ENCODE measurements at places on chromosomes 12 and 14.

GRCh38 chr12:6444704-6445688 is at the start of gene CD27:
CD27 (plus strand) TSS chr12:6444955; CDS start chr12:6445096, 141 bp downstream.
- H3K36me3 ChIP-seq: peaks cover 35% of the 10 kb centered on the region
- H3K27ac ChIP-seq: peak within 1 kb of the TSS; percentile 95
- H3K4me1 ChIP-seq: peaks cover 66% of the 10 kb centered on the region
- DNase-seq: peak; percentile 60

GRCh38 chr14:91893669-91894068 is 26.3 kb upstream of the TC2N start:
- DNase-seq: peak; percentile 32
- H3K27ac ChIP-seq: peak overlapping the region; percentile 67
- peaks cover 62% of the 10 kb centered on the region for H3K4me1 ChIP-seq
- no peak overlapping the region for H3K4me3 ChIP-seq
- peaks cover 4% of the 10 kb centered on the region for H3K27me3 ChIP-seq

- H3K4me3 ChIP-seq: peak overlapping the region; percentile 48
- H3K27ac ChIP-seq: no peak overlapping the region
- peak; percentile 66 for DNase-seq
- H3K4me1 ChIP-seq: peaks cover 5% of the 10 kb centered on the region
These were observed 11.4 kb upstream of the DNAL1 start for GRCh38 chr14:73633116-73634010.

GRCh38 chr12:92604786-92605185 is 98.0 kb upstream of the PLEKHG7 start:
- no peak overlapping the region for H3K27ac ChIP-seq
- DNase-seq: no peak
- H3K36me3 ChIP-seq: peaks cover 8% of the 10 kb centered on the region
- H3K4me1 ChIP-seq: peaks cover 11% of the 10 kb centered on the region
- no peaks in the 10 kb centered on the region for H3K27me3 ChIP-seq
- no peak overlapping the region for H3K4me3 ChIP-seq

DNA sequence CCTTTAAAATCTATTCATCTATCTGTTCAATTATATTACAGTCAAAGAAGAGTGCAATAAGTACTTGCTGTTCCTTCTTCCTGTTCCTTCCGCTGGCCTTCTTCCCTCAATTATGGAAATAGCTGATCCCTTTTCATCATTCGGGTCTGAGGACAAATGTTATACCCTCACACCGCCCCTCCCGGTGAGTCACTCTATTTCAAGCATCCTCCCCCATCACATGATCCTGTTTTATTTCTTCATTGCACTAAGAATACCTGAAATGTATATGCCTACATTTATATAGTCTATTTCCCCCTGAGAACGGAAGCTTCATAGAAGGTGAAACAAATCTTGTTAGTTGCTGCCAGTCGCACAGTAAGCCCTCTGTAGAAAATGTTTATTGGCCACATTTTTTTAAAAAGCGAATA is 2.5 kb downstream of the SLC38A1 start:
- no peak overlapping the region for H3K27ac ChIP-seq
- H3K27me3 ChIP-seq: peaks cover 6% of the 10 kb centered on the region
- no peak overlapping the region for H3K4me3 ChIP-seq
- H3K4me1 ChIP-seq: peaks cover 34% of the 10 kb centered on the region
- peak; percentile 61 for DNase-seq
- H3K36me3 ChIP-seq: peaks cover 27% of the 10 kb centered on the region

DNA sequence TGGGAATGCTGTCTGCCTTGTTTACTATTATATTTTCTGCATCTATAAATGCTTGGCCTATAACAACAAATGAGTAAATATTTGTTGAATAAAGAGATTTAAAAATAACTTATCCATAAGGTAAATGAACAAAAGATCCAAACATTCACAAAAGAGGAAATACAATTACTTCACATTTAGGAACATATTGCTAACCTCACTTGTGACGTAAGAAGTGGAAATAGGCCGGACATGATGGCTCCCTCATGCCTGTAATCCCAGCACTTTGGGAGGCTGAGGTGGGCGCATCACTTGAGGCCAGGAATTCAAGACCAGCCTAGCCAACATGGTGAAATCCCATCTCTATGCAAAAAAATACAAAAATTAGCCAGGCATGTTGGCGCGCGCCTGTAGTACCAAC is 25.7 kb upstream of the CKAP4 start:
- no peak overlapping the region for H3K4me3 ChIP-seq
- no peaks in the 10 kb centered on the region for H3K36me3 ChIP-seq
- no peak for DNase-seq
- H3K27me3 ChIP-seq: peaks cover 14% of the 10 kb centered on the region
- H3K27ac ChIP-seq: no peak overlapping the region
- peaks cover 2% of the 10 kb centered on the region for H3K4me1 ChIP-seq

DNA sequence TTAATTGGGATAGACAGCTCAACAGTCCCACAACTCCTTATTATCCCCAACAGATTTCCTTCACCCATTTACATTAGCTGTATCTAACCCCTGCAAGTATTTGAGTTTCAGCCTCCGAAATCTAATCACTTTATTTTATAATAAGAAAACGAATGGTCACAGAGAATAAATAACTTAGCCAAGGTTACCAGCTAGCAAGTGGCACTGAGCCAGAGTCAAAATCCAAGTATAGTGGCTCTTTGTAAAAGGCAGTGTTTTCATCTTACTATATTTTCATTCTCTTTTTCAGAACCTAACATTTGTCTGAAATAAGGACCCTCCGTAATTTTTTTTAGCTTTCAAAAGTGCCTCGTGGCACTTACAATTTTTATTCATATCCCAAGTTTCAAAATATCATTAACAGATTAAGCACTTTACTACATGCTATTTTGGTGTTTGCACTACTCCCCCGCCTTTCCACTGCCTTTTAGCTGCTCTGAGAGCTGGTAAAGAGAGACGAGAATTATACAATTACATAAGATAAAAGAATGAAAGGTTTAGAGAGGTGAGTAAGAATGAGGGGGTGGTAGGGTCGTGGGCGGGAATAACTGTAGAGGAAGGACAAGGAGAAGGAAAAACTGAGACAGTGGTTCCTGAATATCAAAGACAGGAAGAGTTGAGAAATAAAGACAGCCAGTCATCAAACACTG is 3.7 kb upstream of the USP15 start:
- H3K27ac ChIP-seq: peak overlapping the region; percentile 47
- peak overlapping the region; percentile 19 for H3K4me3 ChIP-seq
- H3K4me1 ChIP-seq: peaks cover 44% of the 10 kb centered on the region
- DNase-seq: no peak
- peaks cover 35% of the 10 kb centered on the region for H3K36me3 ChIP-seq
- no peaks in the 10 kb centered on the region for H3K27me3 ChIP-seq

DNA sequence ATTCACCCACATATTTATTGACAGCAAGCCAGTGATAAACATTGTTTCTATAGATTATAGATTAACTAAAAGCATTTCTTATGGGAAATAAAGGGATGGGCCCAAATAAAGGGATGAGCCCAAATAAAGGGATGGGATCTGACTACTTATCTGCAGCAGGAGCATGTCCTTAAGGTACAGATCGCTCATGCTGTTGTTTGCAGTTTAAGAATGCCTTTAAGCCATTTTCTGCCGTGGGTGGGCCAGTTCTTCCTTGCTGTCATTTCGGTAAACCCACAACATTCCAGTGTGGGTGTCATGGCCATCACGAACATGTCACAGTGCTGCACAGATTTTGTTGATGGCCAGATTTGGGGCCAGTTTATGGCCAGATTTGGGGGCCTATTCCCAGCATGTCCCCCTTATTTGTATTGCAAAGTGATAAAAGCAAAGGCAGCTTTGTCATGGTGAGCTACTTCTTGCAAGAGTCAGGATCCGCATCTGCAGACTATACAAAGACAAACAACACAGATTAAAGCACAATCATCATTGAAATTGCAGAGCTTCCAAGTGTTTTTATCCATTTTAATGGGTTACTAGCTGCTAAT is 700.7 kb downstream of the LRFN5 start:
- no peaks in the 10 kb centered on the region for H3K4me1 ChIP-seq
- DNase-seq: no peak
- H3K27me3 ChIP-seq: no peaks in the 10 kb centered on the region
- no peaks in the 10 kb centered on the region for H3K36me3 ChIP-seq
- no peak overlapping the region for H3K27ac ChIP-seq
- H3K4me3 ChIP-seq: no peak overlapping the region

DNA sequence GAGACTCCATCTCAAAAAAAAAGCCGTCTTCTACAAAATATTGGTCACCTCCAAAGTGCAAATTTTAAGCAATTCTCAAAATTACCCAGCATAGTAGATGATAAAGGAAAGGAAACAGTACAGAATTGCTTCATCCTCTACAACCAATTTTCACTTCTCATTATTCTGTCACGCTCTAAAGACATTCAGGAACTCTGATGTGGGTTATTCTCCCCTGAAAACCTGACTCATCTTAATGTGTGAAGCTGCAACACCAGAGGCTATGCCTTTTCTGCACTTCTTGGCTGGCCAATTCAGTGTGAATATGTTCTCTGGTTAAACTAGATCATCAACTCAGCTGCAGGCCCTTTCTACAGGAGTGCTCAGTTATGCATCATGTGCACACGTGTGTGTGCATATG is 11.0 kb downstream of the PTGER2 start:
- peak; percentile 43 for DNase-seq
- peaks cover 89% of the 10 kb centered on the region for H3K4me1 ChIP-seq
- H3K27me3 ChIP-seq: no peaks in the 10 kb centered on the region
- peaks cover 95% of the 10 kb centered on the region for H3K36me3 ChIP-seq
- H3K4me3 ChIP-seq: peak overlapping the region; percentile 18

GRCh38 chr12:116996093-116996492 is 85.3 kb downstream of the FBXW8 start:
- peaks cover 12% of the 10 kb centered on the region for H3K36me3 ChIP-seq
- no peaks in the 10 kb centered on the region for H3K27me3 ChIP-seq
- H3K27ac ChIP-seq: no peak overlapping the region
- no peak for DNase-seq
- H3K4me3 ChIP-seq: no peak overlapping the region

GRCh38 chr14:95504135-95505029 is 12.1 kb downstream of the SYNE3 start:
- H3K27me3 ChIP-seq: no peaks in the 10 kb centered on the region
- peaks cover 58% of the 10 kb centered on the region for H3K36me3 ChIP-seq
- H3K27ac ChIP-seq: peak overlapping the region; percentile 70
- H3K4me3 ChIP-seq: no peak overlapping the region

- DNase-seq: no peak
- no peak overlapping the region for H3K27ac ChIP-seq
- no peaks in the 10 kb centered on the region for H3K4me1 ChIP-seq
These were observed 18.6 kb downstream of the BBS10 start for GRCh38 chr12:76329606-76330005.

DNA sequence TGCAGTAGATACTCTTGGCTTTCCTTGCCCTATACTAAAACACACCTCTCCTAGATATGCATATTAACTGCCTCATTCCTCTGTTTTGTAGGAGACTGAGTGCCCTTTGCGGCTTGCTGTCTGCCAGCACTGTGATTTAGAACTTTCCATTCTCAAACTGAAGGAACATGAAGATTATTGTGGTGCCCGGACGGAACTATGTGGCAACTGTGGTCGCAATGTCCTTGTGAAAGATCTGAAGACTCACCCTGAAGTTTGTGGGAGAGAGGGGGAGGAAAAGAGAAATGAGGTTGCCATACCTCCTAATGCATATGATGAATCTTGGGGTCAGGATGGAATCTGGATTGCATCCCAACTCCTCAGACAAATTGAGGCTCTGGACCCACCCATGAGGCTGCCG is 15.4 kb downstream of the TRAFD1 start:
- peak overlapping the region; percentile 0 for H3K27ac ChIP-seq
- no peak for DNase-seq
- H3K36me3 ChIP-seq: peaks cover 44% of the 10 kb centered on the region
- peaks cover 3% of the 10 kb centered on the region for H3K4me1 ChIP-seq
- no peaks in the 10 kb centered on the region for H3K27me3 ChIP-seq

GRCh38 chr14:68241862-68242487 is 422.4 kb downstream of the RAD51B start:
- no peaks in the 10 kb centered on the region for H3K27me3 ChIP-seq
- H3K36me3 ChIP-seq: no peaks in the 10 kb centered on the region
- H3K4me3 ChIP-seq: no peak overlapping the region
- DNase-seq: no peak
- H3K4me1 ChIP-seq: no peaks in the 10 kb centered on the region

DNA sequence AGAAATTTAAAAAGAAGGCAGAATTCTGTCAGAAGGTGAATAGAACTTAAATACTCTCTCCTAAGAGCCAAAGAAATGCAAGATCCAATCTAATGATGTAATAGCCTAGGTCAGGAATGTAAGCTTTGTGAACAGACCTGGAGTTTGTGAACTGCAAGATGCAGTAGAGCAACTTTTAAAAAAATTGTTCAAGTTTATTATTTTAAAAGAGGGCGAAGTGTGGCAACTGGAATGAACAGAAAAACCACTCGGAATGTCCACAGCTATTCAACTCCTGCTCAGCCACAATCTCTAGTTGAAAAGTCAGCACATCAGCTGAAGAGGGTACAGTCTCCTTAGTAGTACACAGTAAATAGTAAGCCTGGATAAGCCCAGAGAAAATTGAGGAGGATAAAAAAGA is 228.8 kb downstream of the PPFIA2 start:
- no peaks in the 10 kb centered on the region for H3K4me1 ChIP-seq
- no peak overlapping the region for H3K4me3 ChIP-seq
- H3K27me3 ChIP-seq: no peaks in the 10 kb centered on the region
- DNase-seq: no peak

GRCh38 chr12:103353913-103354312 is 141.9 kb downstream of the C12orf42 start:
- DNase-seq: no peak
- H3K4me1 ChIP-seq: peaks cover 2% of the 10 kb centered on the region
- no peak overlapping the region for H3K4me3 ChIP-seq
- H3K27ac ChIP-seq: no peak overlapping the region
- H3K27me3 ChIP-seq: no peaks in the 10 kb centered on the region
- peaks cover 1% of the 10 kb centered on the region for H3K36me3 ChIP-seq

DNA sequence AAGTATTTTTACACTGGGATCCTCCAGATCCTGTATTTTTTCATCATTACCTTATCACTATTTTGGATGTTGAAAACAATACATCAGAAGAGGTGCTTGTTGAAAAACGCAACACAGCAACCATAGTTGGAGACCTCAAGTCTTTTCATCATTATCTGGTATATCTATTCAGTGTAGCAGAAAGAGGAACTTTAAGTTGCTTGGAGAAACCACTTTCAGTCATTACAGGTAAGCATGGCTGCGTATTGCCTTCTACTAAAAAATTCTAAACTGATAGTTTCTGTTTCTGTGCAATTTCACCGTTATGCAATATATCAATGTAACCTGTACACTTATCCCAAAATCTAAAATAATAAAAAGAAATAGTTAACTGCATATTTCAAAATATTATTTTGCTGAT is 32.2 kb upstream of the PTPRQ start:
- no peak for DNase-seq
- H3K4me1 ChIP-seq: no peaks in the 10 kb centered on the region
- H3K27me3 ChIP-seq: no peaks in the 10 kb centered on the region
- H3K27ac ChIP-seq: no peak overlapping the region
- no peak overlapping the region for H3K4me3 ChIP-seq
- no peaks in the 10 kb centered on the region for H3K36me3 ChIP-seq
